ENCODE measurements at places on chromosomes 1 and 21. TPM values are rescaled to one million over a fixed set of nuclear protein-coding genes. Genes with fewer than 3 reads are reported as not detected.

PTBP2 gene
- 15.9 TPM for total RNA-seq

AADACL4 gene
- not detected for total RNA-seq

CFAP74 gene
- total RNA-seq, result not detected

SERINC2 gene
- total RNA-seq, result 0.70 TPM

EDARADD gene
- total RNA-seq, result not detected

ATP13A2 gene
- total RNA-seq, result 24.2 TPM

TTC22 gene
- 0.70 TPM for total RNA-seq

PEAR1 gene
- total RNA-seq, result 12.5 TPM

LRRC39 gene
- total RNA-seq, result 142 TPM

BLACAT1 gene
- total RNA-seq, result 0.26 TPM

TRMT1L gene
- 24.0 TPM for total RNA-seq

PTPN7 gene
- 0.41 TPM for total RNA-seq

SFN gene
- total RNA-seq, result 0.51 TPM

C1orf115 gene
- 19.8 TPM for total RNA-seq

PLCH2 gene
- not detected for total RNA-seq

LMX1A gene
- not detected for total RNA-seq

CFHR4 gene
- total RNA-seq, result not detected

CD34 gene
- total RNA-seq, result 76.8 TPM

AIRE gene
- total RNA-seq, result not detected

REN gene
- total RNA-seq, result 0.83 TPM

RGS8 gene
- total RNA-seq, result not detected

SELL gene
- total RNA-seq, result 0.74 TPM

PRAMEF20 gene
- total RNA-seq, result not detected

SPTA1 gene
- total RNA-seq, result 0.16 TPM

NUF2 gene
- 0.74 TPM for total RNA-seq
